Tracheal epithelial cell (primary cell): ENCODE measurements at places on chromosomes 4 and X. TPM values are rescaled to one million over a fixed set of nuclear protein-coding genes. Genes with fewer than 3 reads are reported as not detected.

The FHDC1 gene
- total RNA-seq, result 2.3 and 5.1 TPM in 2 replicates

The HERC5 gene
- 2.2 TPM in 1 of 2 replicates, not detected in the other for total RNA-seq

The TMEM184C gene
- 46.5 and 47.7 TPM in 2 replicates for total RNA-seq

The NDST3 gene
- 0.24 TPM in 1 of 2 replicates, not detected in the other for total RNA-seq

The F8A2 gene
- 0.96 TPM in 1 of 2 replicates, not detected in the other for total RNA-seq

The COL4A5 gene
- total RNA-seq, result 71.8 and 80.7 TPM in 2 replicates

The APEX2 gene
- total RNA-seq, result 10.2 and 11.6 TPM in 2 replicates
